Right renal pelvis (tissue), 4 donors: ENCODE measurements at places on chromosomes 11 and 22.

DNA sequence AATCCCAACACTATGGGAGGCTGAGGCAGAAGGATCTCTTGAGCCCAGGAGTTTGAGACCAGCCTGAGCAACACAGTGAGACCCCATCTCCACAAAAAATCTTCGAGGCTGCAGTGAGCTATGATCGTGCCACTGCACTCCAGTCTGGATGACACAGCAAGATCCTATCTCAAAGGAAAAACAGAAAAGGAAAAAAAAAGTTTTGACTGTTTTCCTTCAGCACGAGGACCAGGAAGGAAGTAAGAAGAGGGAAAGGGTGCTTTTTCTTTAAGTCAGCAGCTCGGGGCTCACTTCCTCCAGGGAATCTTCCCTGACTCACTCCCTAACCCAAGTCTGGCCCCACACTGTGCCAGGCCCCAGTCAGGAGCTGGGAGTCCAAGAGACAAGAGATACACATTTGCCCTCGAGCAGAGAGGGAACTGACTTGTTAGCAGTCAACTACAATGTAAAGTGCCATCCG lies 14.2 kb downstream of the ARRB1 start:
- no peak for DNase-seq

- no peak for DNase-seq
Measured at GRCh38 chr22:47618180-47619010, 855.9 kb downstream of the TBC1D22A start.

GRCh38 chr11:104198576-104198975 lies 34.6 kb upstream of the PDGFD start:
- DNase-seq = no peak

GRCh38 chr11:11446967-11447366 lies 93.9 kb upstream of the CSNK2A3 start:
- no peak for DNase-seq

- no peak for DNase-seq
Measured at GRCh38 chr11:114308689-114309089, 12.5 kb downstream of the NNMT start.

DNA sequence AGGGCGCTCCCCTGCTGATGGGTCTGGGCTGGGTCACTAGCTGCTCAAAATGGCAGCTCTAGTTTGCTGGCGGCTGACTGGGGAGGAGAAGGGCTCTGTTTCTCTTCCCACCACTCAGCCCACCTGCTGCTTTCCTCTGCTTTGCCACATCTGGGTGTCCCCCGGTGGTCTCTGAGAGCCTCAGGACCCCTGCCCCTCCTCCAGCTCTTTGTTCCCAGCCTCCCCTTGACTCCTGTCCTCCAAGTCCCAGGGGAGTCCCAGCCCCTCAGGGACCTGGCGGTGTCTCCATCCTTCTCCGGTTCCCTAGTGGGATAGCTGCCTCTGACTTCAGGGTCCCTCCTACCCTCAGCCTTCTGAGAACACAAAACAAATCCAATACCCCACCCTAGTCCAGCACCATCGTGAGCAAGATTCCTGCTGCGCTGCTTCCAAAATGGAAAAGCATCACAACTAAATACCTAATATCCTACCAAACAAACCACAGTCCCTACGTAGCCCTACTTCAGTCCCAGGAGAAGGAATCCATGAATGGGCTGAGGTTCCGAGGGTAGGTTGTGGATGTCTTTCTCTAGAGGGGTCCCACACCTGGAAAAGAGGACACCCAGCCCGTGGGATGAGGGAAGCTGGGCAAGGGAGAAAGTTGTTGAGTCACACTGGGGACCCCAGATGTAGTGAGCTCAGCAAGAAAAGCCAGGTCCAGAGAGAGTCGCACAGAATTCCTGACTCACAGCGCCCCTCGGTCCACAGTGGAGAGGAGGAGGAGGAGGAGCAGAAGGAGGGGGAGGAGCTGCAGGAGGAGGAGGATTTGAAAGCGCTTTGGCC lies 45.0 kb upstream of the NNMT start:
- DNase-seq = no peak

DNA sequence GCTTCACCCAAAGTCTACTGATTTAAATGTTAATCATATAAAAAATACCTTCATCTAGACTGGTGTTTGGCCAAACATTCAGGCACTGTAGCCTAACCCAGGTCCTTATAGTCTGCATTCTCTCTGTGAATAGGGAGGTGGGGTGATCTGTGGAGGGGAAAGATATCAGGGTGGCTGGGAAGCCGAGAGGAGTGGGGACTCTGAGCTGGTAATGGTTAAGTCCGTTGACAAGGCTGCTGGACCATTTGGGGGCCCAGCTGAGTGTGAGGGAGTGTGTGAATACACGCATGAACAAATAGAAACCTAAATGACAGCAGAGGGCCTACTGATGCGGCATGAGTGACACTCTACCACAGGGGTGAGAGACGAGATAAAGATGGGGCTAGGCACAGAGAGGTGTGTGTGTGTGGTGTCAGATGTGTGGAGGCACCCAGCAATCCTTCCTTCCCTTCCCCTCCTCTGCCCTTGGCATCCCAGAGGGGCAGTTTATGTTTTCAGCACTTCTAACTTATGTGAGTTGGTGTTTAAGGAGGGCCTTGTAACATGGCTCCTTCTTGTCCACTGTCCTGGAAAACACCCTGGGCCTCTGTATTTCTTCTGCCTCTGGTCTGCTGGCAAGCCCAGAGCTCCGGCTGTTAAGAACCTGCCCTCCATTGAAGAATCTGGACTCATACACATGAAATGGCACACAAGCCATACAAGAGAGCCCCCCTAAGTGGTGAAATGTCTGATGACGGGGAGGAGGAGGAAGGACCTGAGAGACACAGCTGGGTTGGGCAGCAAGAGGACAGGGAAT lies 249.1 kb upstream of the TBCEL start:
- no peak for DNase-seq

DNA sequence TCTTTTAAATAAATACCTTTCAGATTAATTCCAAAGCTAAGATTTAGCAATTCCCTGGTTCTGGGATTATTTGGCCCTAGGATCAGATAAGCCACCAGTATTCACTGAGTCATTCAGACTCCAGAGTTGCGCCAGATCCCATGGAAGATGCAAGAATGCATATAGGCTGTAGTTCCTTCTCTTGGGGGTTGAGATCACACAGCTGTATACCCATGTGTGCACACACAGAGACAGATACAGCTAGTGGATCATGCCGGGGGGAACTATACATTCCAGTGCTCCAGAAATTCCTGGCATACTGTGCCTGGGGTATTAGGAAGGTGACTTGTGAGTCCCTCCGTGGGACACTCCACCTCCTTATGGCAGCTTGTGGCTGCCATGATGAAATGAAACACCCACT lies 75.4 kb downstream of the ZBTB16 start:
- no peak for DNase-seq

GRCh38 chr22:49322231-49322630 lies 505.4 kb downstream of the BRD1 start:
- DNase-seq = no peak

DNA sequence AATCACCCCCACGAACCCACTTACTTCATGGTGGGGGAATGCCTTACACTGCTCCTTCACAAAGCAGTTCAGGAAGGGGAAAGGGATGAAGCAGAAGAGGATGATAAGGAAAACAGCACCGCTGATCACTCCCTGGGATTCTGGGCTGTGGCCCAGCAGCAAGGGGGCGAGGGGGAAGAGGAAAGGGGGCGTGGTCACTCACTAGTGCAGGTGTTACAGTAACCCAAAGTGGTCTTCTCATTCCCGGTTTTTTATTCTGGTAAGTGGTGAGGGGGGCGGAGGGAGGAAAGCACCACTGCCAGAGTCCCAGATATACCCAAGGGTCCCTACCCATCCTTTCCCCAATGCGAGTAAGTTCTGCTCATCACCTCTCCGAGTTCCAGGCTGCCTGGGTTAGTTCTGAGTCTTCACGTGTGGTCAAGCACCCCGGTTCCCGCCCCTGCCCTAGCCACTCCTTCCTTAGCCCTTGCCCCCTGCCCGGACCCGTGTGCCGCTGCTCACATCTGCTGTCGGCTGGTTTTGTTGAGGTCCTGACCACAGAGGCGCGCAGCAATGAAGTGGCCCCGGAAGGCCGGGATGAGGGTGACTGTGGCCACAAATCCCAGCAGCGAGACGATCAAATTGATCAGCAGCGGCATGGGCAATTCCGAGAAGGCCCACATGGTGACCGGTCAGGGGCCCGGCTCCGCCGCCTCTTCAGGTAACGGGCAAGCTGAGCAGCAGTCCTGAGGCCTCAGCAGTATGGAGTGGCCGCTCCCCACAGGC lies 477 bp downstream of the DPAGT1 start:
- no peak for DNase-seq

GRCh38 chr11:73792584-73792983 lies 4.9 kb downstream of the MRPL48 start:
- no peak for DNase-seq

DNA sequence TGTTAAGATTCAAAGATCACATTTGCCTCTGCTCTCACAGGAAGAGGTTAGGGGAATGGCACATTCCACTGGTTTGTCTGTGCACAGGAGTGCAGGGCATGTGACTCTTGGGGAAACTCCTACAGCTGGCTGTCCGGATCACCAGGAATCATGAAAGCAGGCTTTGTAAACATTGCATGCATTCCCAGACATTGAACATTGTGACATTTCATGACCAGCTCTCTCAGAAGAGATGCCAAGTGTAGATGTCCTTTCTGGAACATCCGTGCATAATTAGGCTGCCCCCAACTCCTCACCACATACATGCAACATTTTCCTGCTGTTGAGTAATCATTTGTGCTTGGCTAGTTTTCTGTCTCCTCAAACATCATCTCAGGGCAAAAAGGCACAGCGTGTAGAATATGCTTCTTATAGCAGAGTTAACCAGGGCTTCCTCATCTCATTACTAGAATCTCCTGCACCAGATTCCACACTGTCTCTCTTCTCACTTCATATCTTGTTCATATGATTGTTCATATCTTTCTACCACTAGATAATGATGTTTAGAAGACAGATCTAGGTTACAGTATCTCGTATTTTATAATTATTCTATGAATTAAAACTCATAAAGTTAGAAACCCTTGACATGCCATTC lies 694.7 kb downstream of the NTM start:
- DNase-seq = no peak

DNA sequence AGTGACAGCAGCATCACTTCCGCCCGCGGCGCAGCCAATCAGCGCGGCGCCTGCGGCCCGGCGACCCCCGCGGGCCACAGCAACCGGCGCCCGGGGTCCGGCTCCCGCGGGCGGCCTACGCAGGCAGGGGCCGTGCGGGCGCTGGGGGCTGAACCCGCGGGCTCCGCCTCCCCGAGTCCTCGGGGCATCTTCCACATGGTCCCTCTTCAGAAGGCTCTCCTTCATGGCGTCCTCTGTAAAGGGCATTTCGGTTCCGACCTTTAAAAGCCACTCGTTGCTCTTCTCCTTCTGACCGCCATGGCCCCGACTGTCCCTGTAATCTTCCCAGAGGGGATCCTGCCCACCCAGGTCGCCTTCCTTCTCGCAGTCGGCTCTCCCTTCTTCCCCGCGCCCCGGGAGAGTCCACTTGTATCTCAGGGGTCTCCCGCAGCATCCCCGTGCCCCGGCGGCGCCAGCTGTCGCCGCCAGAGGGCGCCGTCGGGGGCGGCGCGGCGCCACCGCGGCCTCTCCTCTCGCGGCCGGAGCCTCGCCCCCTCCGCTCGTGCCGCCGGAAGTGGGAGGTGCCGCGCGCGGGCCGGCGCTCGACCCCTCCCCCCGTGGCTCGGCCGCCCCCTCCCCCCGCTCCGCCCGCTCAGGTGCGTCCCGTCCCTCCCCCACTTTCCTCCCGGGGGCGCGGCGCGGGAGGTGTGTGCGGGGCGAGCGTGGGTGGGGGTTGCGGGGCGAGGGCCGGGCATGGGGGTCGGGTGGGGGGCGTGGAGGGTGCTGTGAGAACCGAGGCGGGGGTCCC lies at the start of gene RNF214:
Gene RNF214 (plus strand): TSS at position 580 of the 787 bp plus-strand sequence. CDS start 1,602 bp downstream, outside the sequence.
- DNase-seq = peak; percentile 72

DNA sequence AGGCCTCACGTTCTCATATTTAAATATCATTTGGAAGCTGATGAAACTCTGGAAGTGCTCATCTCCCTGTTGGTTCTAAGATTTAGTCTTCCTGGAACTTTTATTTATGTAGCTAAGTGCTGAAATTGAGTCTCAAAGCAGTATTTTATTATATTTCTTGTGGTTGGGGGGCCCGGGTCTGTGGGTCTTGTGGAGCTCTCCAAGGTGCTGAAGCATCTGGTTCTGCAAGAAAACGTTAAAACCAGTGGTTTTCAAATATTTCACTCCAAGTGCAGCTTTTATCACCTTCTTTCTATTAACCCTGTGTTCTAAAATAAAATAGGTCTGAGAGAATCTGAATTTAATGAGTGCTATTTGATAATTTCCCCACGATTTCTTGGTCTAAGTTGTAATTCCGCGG lies 1404.8 kb downstream of the TBC1D22A start:
- DNase-seq = peak; percentile 33

DNA sequence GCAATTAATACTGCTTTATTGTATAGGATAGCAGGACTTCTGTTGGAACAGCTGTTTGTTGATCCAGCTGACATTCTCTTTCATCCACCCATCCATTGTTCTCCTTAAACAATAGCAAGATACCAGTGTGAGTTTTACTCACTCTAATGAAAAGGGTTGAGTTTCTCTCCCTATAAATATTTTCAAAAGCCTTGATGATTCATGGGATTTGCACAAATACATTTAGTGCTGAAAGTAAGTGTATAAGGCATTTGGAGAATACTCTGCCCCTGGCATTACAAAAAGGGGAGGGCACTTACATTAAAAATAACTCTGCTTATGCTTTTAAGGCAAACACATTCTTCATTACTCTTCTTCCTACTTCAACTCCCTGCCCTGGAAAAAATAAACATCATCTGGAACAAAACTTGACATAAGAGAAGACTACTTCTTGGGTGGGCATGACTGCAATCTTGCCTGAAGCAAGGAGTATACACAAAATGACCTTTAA lies 634.9 kb downstream of the METTL15 start:
- DNase-seq = no peak

DNA sequence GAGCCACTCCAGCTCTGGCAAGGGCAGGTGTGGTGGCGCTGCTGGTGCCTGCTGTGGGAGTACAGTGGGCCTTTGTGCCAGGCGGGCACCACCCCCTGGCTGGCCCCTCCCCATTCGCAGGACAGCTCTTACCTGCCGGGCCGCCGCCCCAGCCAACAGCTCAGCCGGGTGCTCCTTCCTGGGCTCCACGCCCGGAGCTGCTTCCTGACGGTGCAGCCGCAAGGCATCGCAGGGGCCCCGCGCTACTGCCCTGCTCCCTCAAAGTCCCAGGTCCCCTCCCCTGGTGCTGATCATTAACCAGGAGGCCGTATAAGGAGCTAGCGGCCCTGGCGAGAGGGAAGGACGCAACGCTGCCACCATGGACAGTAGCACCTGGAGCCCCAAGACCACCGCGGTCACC lies at the start of gene SLC5A1:
Gene SLC5A1 (plus strand): TSS at position 338 of the 400 bp plus-strand sequence. CDS start 21 bp downstream, at position 359.
- no peak for DNase-seq

DNA sequence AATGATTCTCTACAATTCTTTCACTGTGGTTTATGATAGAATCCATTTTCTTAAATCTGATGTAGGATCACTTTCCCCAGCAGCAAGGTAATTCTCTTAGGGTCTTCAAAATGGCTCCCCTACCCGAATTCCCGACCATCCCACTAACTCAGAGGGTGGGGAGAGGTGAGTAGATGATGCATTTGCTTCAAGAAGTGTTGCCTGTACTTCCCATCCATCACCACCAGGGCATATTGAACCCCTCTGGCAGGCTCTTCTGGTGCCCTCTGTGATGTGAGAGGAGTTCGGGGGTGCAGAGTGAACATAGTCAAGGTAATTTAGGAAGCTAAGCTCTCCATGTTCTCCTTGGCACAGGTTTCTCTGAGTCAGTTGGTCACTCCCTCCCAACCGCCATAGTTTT lies 52.3 kb downstream of the ZNRF3 start:
- no peak for DNase-seq

- no peak for DNase-seq
Measured at GRCh38 chr11:72772059-72772458, 19.9 kb upstream of the ARAP1 start.

GRCh38 chr11:30328681-30329080 lies 5.8 kb downstream of the ARL14EP start:
- DNase-seq = no peak

GRCh38 chr11:87870086-87870485 lies 305.2 kb downstream of the RAB38 start:
- no peak for DNase-seq
